ENCODE measurements at places on chromosomes 7 and 10. TPM values are rescaled to one million over a fixed set of nuclear protein-coding genes. Genes with fewer than 3 reads are reported as not detected.

GRCh38 chr10:11017000-11017569, 587 bp upstream of the CELF2 start:
- H3K4me1 ChIP-seq: peaks cover 39% of the 10 kb centered on the region
- H3K36me3 ChIP-seq: no peaks in the 10 kb centered on the region
- no peak for DNase-seq
- peak overlapping the region; percentile 59 for H3K4me3 ChIP-seq
- H3K27me3 ChIP-seq: peaks cover 4% of the 10 kb centered on the region

GRCh38 chr7:37769291-37769690, 79.1 kb upstream of the NME8 start:
- H3K4me3 ChIP-seq: no peak overlapping the region
- no peaks in the 10 kb centered on the region for H3K4me1 ChIP-seq
- no peak for DNase-seq
- no peaks in the 10 kb centered on the region for H3K36me3 ChIP-seq
- no peak overlapping the region for H3K27ac ChIP-seq
- no peaks in the 10 kb centered on the region for H3K27me3 ChIP-seq

GRCh38 chr7:32314761-32315160, 175.4 kb downstream of the LSM5 start:
- peaks cover 19% of the 10 kb centered on the region for H3K27me3 ChIP-seq
- DNase-seq: no peak
- H3K4me3 ChIP-seq: no peak overlapping the region
- H3K4me1 ChIP-seq: no peaks in the 10 kb centered on the region
- no peak overlapping the region for H3K27ac ChIP-seq
- H3K36me3 ChIP-seq: no peaks in the 10 kb centered on the region

DNA sequence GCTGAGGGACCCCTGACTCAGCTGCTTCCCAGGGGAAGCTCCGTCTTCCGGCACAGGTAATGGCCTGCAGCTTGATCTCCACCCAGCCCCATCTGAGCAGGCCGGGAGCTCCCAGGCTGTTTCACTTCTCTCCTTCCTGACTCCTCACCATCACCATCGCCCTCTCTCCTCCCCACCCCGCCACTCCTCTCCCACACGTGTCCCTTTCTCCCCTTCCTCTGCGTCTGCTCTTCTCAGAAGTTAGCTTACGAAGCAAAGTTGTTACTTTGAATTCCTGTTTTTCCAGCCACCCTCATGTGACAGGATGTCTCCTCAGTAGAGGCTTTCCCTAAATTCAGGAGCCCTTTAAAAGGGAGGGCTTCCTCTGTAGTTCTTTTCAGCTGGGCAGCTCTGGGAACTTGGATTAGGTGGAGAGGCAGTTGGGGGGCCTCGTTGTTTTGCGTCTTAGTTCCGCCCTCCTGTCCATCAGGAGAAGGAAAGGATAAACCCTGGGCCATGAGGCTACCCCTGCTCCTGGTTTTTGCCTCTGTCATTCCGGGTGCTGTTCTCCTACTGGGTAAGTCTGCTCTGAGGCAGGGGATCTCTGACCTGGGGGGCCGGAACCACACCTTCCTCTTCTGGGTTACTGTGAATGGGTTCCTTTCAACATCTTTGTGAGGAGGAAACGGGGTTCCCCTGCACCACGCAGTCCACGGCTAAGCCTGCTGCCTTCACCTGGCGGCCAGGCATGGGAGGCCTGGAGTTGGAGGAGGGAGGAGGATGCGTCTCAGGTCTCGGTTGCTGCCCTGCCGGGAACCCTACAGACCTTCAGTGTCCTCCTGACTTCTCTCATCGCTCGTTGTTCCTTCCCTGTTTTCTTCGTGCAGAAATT, at the start of gene MRC1:
Gene MRC1, plus strand, starts transcription at position 378 of the 871 bp plus-strand sequence. Its CDS starts 118 bp downstream, at position 496.
- H3K4me3 ChIP-seq: peak within 1 kb of the TSS; percentile 46
- no peaks in the 10 kb centered on the region for H3K27me3 ChIP-seq
- DNase-seq: peak; percentile 61
- no peaks in the 10 kb centered on the region for H3K36me3 ChIP-seq
- H3K4me1 ChIP-seq: no peaks in the 10 kb centered on the region

- no peak overlapping the region for H3K27ac ChIP-seq
- no peak overlapping the region for H3K4me3 ChIP-seq
- H3K27me3 ChIP-seq: no peaks in the 10 kb centered on the region
- DNase-seq: no peak
These were observed 160.9 kb upstream of the SMIM30 start for GRCh38 chr7:113279256-113279655.

DNA sequence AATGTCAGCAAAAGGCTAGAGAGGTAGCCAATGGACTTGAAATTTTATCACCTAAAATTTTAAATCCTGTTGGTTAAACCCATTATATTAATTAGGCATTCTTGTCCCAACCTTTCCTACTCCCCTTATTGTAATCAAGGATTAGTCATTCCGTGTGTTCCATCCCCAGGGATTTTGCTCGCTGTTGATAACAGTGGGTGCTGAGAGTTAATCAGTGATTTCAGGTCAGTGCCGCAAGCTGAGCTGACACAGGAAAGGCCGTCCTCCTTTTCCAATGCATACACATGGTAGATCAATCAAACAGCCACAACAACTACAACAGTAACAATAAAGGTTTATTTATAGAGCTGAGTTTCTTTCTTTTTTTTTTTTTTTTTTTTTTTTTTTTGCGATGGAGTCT, 271.4 kb downstream of the ACTR3B start:
- no peak overlapping the region for H3K4me3 ChIP-seq
- DNase-seq: no peak
- no peaks in the 10 kb centered on the region for H3K4me1 ChIP-seq
- H3K36me3 ChIP-seq: no peaks in the 10 kb centered on the region
- H3K27ac ChIP-seq: no peak overlapping the region
- H3K27me3 ChIP-seq: no peaks in the 10 kb centered on the region

DNA sequence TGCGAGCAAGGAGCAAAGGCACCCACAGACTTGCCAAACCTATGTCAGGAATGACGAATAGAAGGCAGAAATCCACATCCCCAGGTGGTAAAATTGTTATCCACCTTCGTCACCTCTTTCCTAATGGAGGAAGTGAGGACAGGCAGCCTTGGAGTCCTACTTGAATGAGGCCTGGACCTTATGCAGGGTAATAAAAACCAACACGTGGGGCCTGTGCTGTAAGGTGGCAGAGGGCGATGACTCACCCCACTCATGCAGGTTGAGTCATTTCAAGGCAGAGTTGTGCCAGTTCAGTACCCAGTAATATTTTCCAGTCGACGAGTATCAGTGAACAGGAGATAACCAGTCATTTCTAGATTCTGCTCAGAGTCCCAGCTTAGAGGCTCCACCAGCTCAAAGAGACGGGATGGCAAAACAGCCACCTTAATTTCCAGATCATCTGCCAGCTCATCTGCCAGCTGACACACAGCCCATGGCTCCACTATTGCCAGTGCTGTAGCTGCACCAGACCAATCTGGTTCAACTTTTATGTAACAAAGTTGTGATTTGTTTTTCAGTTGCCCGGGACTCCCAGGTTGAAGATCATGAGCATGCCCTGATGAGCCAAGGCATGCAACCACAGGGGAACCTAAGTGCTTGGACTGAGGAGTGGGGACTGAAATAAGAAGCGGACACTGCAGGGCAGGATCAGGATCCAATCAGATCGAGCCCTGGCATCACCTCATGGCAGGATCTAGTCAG, 176.2 kb upstream of the ITGB1 start:
- DNase-seq: peak; percentile 69
- peaks cover 8% of the 10 kb centered on the region for H3K4me1 ChIP-seq
- H3K27me3 ChIP-seq: no peaks in the 10 kb centered on the region
- H3K27ac ChIP-seq: peak overlapping the region; percentile 44
- no peaks in the 10 kb centered on the region for H3K36me3 ChIP-seq
- H3K4me3 ChIP-seq: no peak overlapping the region

DNA sequence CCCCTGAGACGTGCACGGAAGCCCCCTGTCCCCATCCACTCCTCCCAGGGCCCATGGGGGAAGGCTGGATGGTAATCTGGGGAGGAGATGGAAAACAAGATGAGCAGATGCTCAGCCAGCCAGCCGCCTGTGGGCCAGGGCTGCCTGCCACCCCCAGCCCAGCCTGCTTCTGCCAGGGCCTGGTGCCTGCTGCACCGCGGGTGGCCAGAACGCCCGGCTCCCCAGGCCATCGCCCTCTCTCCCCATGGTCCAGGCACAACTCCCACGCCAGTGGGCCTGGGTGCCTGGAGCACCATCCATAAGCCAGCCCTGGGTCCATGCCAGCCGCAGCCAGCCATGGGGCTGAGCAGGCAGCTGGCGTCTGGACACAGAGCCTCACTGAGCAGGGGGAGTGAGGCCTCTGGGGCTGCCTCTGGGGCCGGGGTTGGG, 57.2 kb upstream of the ELN start:
- no peaks in the 10 kb centered on the region for H3K36me3 ChIP-seq
- no peak overlapping the region for H3K27ac ChIP-seq
- peak; percentile 35 for DNase-seq
- H3K4me3 ChIP-seq: no peak overlapping the region
- H3K4me1 ChIP-seq: no peaks in the 10 kb centered on the region
- H3K27me3 ChIP-seq: no peaks in the 10 kb centered on the region

DNA sequence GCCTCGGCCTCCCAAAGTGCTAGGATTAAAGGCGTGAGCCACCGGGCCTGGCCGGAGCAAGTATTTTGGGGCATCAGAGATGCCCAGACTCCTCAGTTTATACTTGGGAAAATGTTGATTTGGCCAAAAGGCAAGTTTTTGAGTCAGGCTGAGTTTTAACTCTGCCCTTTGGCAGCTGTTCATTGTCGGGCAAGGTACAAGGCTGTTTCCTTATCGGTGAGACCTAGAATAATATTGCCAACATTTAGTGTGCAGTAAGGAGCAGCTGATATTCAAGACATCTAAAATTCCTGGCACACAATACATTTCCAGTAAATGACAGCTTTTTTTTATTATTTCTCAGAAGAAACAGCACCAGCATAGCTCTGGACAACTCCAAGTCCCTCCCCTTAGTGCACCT, 147.6 kb upstream of the C7orf33 start:
- H3K36me3 ChIP-seq: no peaks in the 10 kb centered on the region
- no peak for DNase-seq
- H3K27me3 ChIP-seq: no peaks in the 10 kb centered on the region
- H3K27ac ChIP-seq: no peak overlapping the region

DNA sequence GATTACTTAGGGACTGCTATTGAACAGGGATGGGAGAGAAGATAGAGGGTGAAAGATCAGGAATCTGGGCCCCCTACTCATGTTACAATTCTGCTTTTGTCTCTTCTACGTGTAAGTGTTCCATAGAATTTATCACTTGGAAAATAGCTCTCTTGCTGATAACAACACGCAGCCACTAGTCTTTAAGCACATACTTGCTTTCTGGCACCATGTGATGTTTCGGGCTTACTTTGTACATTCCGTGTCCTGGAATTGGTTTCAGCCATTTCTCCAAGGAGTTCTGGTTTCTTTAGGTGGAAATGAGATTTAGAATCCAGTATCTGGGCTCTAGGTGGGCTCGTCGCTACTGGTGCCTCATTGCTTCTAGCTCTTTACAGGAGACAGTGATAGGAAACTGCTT, 59.7 kb downstream of the TFAM start:
- H3K36me3 ChIP-seq: no peaks in the 10 kb centered on the region
- H3K4me3 ChIP-seq: no peak overlapping the region
- no peak for DNase-seq
- no peaks in the 10 kb centered on the region for H3K4me1 ChIP-seq

- no peak overlapping the region for H3K27ac ChIP-seq
- no peak overlapping the region for H3K4me3 ChIP-seq
- no peak for DNase-seq
- H3K27me3 ChIP-seq: no peaks in the 10 kb centered on the region
- no peaks in the 10 kb centered on the region for H3K36me3 ChIP-seq
These were observed 52.5 kb downstream of the DGKB start for GRCh38 chr7:14850039-14850438.

DNA sequence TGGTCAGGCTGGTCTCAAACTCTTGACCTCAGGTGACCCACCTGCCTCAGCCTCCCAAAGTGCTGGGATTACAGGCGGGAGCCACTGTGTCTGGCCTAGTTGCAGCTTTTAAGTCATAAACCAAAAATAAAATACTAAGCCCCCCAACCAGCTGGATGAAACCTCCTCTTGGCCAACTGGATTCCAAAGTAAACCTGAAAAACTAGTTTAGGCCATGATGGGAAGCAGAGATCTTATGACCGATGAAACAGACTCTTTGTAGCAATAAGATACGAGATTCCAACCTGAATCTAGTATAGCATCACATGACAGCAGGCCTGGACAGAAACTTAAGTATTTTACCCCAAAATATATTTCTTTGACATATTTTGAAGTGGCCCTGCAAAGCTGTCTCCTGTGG, 9.1 kb upstream of the MCM10 start:
- H3K4me1 ChIP-seq: no peaks in the 10 kb centered on the region
- no peak for DNase-seq
- no peak overlapping the region for H3K27ac ChIP-seq
- H3K4me3 ChIP-seq: no peak overlapping the region
- no peaks in the 10 kb centered on the region for H3K27me3 ChIP-seq
- H3K36me3 ChIP-seq: no peaks in the 10 kb centered on the region

- peaks cover 44% of the 10 kb centered on the region for H3K4me1 ChIP-seq
- no peaks in the 10 kb centered on the region for H3K27me3 ChIP-seq
- H3K4me3 ChIP-seq: no peak overlapping the region
- no peak for DNase-seq
These were observed 40.4 kb downstream of the MTURN start for GRCh38 chr7:30175180-30175579.

GRCh38 chr10:110411047-110411410, 86.7 kb upstream of the DUSP5 start:
- no peak overlapping the region for H3K27ac ChIP-seq
- peaks cover 25% of the 10 kb centered on the region for H3K4me1 ChIP-seq
- H3K4me3 ChIP-seq: no peak overlapping the region

GRCh38 chr10:99748823-99749451, 16.9 kb downstream of the CUTC start:
- peaks cover 97% of the 10 kb centered on the region for H3K36me3 ChIP-seq
- DNase-seq: no peak
- H3K4me1 ChIP-seq: no peaks in the 10 kb centered on the region
- no peak overlapping the region for H3K27ac ChIP-seq
- no peaks in the 10 kb centered on the region for H3K27me3 ChIP-seq

DNA sequence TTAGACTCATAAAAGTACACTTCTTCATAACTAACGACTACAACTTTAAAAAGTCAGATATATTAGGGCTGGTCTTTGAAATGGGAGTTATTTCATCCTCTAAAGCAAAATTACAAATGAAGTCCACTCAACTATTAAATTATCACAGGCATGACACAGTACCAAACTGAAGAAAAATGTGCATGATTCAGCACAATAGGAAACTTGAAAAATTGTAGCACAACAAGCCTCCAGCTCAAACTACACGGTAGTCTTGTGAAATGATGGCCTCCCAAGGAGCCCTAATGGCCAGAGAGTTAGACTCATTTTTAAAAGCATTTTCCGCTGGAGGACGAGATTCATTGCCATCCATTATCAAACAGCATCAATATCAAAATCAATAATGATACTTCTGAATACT, 76.4 kb downstream of the MAGI2 start:
- H3K36me3 ChIP-seq: no peaks in the 10 kb centered on the region
- no peak overlapping the region for H3K4me3 ChIP-seq
- no peak for DNase-seq
- no peaks in the 10 kb centered on the region for H3K4me1 ChIP-seq
- H3K27ac ChIP-seq: no peak overlapping the region

GRCh38 chr10:59339351-59339750, 23.0 kb downstream of the FAM13C start:
- no peaks in the 10 kb centered on the region for H3K27me3 ChIP-seq
- H3K27ac ChIP-seq: no peak overlapping the region
- no peak overlapping the region for H3K4me3 ChIP-seq
- no peak for DNase-seq

- H3K4me3 ChIP-seq: no peak overlapping the region
- DNase-seq: no peak
- no peaks in the 10 kb centered on the region for H3K36me3 ChIP-seq
These were observed 1.9 kb upstream of the HSPA12A start for GRCh38 chr10:116744163-116744753.

MARCHF5 gene
- 28.3 TPM for total RNA-seq

MOGAT3 gene
- total RNA-seq: not detected

LYZL2 gene
- total RNA-seq: not detected

ITGB8 gene
- total RNA-seq: 8.0 TPM

CHST15 gene
- total RNA-seq: 36.5 TPM

HEPACAM2 gene
- total RNA-seq: 0.18 TPM

KLF14 gene
- not detected for total RNA-seq

All from lower lobe of right lung (tissue), 2 donors.